ENCODE measurements at places on chromosomes 7 and 10.
A peak's percentile ranks its signal among the peaks of the same experiment; 100 is the strongest.

GRCh38 chr10:5268234-5268633 is 71.6 kb downstream of the AKR1C4 start:
- DNase-seq = no peak

GRCh38 chr7:89593125-89593524 is 561.1 kb upstream of the STEAP1 start:
- no peak for DNase-seq

DNA sequence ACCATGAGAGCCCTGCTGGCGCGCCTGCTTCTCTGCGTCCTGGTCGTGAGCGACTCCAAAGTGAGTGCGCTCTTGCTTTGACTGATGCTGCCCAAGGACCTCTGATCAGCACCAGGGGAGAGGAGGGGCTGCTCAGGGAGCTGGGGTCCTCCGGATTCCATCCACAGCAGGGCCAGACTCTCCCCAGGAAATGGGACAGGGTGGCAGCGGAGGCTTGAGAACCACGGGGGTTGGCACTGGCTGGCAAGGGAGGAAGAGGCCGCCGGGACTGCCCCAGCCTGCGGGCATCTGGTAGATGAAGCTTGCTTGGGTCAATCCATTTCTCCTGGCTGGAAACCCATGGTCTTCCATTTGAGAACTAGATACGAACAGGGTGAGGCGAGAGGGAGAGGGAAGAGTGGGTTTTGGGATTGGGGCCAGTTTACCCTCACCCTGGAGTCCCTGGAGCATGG is 647 bp downstream of the PLAU start:
- DNase-seq = no peak

- DNase-seq = peak; percentile 76
These were observed at the start of gene DEPP1 for GRCh38 chr10:44978570-44979280. DEPP1 (minus strand) TSS chr10:44978809; CDS start chr10:44978030, 779 bp downstream.

GRCh38 chr7:106551936-106552335 is 109.0 kb downstream of the CCDC71L start:
- DNase-seq = no peak

GRCh38 chr7:152459724-152460251 is 24.0 kb upstream of the KMT2C start:
- DNase-seq = no peak

DNA sequence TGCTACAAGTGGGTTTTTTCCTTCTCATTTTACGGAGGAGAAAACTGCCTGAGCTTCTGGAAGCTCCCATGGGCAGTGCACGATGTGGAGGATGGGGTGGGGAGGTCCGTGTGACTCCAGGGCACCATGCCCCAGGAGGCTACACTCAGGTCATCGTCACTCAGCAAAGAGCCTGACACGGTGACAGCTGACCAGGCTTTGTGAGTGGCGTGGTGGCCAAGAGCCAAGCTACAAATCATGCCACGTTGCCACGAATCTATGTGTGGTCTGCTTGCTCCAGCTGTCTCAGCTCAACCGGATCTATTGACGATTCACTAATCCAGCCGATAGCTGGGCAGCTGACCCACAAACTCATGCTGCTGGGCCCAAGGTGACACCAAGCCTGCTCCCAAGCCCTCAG is 27.6 kb upstream of the C10orf71 start:
- DNase-seq = no peak

Data from NCI-H2107 (cell line).